Small intestine (tissue), 16 donors: ENCODE measurements at places on chromosomes 7 and 10. TPM values are rescaled to one million over a fixed set of nuclear protein-coding genes. Genes with fewer than 3 reads are reported as not detected.

DNA sequence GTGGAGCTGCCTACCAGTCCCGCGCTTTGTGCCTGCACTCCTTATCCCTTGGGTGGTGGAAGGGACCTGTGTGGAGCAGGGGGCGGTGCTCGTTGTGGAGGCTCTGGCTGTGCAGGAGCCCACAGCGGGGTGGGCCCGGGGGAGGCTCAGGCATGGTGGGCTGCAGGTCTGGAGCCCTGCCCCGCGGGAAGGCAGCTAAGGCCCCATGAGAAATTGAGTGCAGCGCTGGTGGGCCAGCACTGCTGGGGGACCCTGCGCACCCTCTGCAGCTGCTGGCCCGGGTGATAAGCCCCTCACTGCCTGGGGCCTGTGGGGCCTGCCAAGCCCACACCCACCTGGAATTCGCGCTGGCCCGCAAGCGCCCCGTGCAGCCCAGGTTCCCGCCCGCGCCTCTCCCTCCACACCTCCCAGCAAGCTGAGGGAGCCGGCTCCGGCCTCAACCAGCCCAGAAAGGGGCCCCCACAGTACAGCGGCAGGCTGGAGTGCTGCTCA lies 859.6 kb upstream of the KCND2 start:
- DNase-seq, result no peak

Gene KIF11
- polyA plus RNA-seq, result 12.7 TPM

GRCh38 chr7:110733221-110733620 lies 357.7 kb upstream of the LRRN3 start:
- DNase-seq, result no peak

DNA sequence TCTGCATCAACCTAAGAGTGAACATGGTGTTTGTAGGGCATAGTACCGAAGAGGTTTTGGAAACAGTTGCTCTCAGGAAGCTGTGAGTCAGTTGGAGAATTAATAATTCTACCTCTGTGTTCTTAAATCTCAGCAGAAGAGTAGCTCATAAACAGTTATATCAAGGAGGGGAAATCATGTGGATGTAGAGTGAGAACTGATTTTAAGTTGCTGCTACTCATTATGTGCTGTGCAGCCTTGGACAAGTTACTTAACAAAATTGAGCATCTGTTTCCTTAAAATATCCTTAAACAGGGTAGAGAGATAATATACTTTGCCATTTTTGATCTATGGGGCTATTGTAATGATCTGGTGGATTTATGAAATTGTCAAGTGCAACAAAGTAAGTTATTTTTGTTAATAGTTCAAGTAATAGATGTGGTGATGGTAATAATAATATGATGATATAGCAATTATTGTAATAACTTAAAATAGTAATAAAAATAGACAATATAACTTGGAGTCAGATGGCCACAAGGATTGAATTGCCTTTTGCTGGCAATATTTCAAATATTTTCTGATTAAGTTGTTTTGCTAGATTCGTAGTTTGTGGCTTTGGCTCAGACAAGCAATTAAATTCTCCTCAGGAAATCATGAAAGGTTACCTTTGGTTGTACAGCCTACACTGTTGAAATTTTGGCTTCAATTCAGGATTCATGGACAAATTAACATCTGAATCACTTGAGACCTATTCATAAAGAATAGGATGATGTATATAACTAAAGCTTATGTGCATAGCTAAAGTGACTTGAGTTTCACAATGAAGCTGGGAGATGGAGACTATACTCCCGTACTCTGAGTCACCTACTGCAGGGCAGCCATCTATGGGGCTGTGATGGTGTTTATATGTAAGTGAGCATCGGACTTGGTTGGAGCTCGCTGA lies 228.5 kb downstream of the CDK14 start:
- no peak for DNase-seq

DNA sequence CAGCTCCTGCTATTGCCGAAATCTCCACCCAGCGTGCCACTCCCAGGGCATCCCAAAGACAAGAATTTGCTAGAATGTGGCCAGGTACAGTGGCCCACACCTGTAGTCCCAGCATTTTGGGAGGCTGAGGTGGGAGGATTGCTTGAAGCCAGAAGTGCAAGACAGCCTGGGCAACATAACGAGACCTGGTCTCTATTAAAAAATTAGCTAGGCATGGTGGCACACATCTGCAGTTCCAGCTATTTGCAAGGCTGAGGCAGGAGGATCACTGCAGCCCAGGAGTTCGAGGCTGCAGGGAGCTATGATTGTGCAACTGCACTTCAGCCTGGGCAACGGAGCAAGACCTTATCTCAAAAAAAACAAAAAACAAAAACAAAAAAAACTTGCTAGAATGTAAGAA lies 73.3 kb upstream of the LYZL2 start:
- DNase-seq, result no peak

Gene HOXA11
- 0.04 TPM for polyA plus RNA-seq

Gene C10orf67
- polyA plus RNA-seq, result not detected

Gene LANCL2
- polyA plus RNA-seq, result 12.1 TPM

DNA sequence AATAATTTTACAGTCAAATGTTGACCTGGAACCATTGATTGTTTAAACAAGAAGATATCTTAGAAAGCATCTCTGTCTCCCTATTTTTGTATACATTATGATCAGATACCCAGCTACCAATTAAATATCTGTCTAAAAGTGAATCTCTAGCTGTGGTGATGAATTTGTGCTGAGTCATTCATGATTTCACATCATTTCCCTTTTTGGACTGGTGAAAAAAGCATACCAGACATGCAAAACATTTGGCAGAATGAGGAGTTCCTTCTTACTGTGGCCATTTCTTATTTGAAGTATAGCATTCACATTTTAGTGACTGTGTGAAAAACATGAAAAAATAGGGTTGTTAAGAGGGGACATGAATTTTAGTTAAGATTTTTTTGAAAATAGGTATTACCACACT lies 98.0 kb upstream of the GATA3 start:
- DNase-seq, result no peak

DNA sequence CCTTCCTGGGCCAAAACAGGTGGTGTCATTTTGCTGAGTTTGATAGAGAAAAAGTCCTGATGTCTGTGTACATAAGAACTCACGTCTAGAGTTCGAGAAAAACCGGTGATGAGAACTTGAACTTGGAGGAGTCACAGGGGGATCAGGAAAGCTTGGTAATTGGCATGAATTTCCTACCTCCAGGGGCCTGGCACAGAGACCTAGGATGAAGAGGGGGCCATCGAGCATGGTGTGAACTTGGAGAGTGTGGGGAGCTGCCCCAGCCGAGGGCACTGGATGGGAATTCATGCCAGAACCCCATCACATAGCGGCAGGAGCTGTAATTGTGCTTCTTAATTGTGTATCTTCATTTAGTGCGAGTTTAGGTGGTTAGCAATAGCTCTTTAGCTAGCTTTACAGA lies 82.2 kb downstream of the CUX1 start:
- no peak for DNase-seq
